ENCODE measurements at places on chromosomes 6 and 20.

DNA sequence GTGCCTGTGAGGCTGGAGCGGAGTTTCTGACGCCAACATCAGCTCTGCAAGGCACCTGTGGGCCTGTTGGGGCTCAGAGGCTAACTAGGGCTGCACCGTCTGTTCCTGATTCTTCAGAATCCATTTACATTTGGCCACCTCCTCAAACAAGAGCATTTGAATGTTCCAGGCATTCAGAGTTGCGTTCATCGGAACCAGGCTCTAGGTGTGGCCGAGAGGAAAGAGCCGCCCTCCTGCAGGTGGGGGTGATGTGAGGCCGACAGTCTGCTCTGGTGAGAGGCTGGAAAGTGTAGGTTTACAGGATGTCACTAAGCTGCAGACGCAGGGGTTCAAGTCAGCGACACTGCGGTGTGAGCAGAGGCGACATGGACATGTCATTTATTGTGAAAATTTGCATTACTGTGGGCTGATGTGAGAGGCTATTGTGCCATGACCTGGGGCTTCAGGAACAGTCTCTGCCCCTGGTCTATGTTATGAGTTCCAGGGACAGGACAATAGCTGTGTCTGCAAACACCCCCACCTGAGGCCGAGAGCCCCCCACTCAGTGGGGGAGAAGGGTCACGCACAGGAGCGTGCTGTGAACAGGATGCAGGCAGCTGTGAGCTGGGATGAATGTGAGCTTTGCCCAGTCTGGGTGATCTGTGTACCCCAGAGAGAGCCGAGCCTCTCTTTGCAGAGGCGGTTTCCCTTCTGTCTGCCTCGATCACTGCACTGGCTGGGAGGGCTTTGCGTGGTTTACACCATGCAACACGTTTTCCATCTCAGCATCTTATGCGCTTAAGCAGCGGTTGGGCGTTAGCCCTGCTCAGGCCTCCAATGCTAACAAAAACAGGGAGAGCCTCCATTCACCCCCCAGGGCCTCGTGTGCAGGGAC lies 21.1 kb downstream of the SLCO4A1 start:
- no peak for DNase-seq

GRCh38 chr6:81491454-81492101 lies 260.9 kb downstream of the TENT5A start:
- no peak for DNase-seq

DNA sequence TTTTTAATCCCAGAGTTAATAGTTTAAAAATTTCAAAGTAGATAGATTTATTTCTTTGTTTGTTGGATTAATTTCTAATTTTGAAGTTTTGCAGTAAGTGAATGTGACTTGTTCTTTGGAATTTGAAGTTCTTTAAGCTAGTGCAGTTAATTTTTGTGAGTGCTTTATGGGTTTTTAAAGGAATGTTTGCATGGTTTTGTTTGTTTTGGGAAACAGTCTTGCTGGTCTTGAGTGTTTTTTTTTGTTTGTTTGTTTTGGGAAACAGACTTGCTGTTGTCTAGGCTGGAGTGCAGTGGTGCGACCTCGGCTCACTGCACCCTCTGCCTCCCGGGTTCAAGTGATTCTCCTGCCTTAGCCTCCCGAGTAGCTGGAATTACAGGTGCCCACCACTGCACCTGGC lies 9.5 kb downstream of the PANK2 start:
- DNase-seq: no peak

DNA sequence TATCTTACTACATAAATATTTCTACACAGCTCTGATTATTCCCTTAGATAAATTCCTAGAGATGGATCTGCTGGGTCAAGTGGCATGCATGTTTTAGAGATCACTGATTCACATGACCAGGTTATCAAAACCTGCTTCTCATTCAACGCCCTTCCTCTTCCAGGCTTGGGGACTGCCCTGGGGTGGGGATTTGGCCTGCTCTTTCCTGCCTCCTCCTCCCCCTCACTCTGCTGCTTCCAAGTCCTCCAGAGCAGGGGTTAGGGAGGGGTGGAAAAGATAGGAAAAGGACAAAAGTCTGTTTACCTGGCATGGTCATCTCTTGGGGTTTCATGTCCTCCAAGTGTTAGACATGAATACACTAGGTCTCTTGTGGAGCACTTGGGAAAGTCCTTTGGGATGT lies 105.6 kb upstream of the GPR6 start:
- DNase-seq: no peak

GRCh38 chr20:38873050-38873581 lies 53.1 kb upstream of the FAM83D start:
- DNase-seq: no peak

DNA sequence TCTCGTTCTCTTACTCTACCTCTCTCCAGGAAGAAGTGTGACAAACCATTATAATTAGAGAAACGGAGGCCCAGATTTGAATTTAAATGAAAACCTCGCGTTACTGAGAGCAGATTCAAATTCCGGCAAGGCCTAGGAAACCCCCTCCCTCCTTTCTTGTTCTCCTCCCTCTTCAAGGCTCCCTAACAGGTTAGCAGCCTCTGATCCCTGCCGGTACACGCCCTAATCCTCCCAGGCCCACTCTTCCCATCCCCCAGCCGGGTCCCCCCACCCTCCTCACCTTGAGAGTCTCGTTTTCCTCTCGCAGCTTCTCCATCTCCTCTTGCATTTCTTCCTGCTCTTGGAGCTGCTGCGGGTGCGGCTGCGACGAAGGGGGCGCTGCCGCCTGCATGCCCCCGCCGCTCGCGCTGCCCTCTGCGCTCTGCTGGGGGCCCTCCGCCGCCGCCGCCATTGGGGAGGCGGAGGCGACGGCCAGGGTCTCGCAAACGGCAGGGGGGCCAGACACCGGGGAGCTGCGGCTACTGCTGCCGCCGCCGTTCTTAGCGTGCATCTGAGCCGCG lies 3.8 kb downstream of the MTCL3 start:
- DNase-seq: no peak

DNA sequence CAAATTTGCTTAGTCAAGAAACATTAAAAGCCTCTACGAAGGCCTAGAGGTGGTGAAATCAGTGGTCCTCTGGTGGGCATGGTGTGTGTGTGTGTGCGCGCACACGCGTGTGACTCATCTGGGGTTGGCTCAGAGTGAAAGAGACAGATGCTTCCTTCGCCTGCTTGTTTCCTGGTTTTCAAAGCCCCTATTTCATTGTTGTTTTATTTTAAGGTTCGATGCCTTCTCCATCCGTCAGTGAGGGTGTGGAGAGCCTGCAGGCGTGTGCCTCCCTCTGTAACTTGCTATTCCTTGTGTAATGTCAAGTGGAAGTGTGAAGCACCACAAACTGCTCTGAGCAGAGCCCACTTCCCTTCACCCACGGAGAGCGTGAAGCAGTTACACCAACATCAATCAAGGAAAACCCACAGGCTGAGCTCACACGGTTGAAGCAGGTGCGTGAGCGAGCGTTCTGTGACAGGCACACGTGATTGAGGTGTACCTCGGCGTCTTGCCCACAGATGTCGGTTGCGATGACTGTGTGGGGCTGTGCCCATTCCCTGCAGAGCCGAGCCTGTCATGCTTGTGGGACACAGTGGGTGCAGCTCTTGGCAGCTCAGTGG lies 233.9 kb downstream of the PRL start:
- no peak for DNase-seq

DNA sequence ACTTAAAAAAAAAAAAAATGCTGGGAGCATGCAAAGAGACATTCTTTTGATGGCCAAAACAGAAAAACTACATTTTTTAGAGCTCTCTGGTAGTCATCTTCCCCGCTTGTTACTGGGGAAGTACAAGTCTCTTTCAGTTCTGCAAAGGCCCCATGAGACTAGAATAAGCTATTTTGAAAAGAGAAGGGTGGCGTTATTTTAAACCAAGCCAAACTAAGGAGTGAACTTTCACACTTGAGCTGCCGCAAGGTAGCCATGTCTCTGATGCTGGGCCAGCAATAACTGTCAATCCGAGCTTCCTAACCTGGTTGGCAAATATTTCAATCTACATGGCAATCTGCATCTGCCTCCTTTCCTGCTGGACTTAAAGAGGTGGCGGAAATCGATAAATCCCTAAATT lies 96.7 kb downstream of the L3MBTL3 start:
- no peak for DNase-seq

- DNase-seq: no peak
These were observed 97.2 kb upstream of the SIRPG start for GRCh38 chr20:1754749-1755148.

DNA sequence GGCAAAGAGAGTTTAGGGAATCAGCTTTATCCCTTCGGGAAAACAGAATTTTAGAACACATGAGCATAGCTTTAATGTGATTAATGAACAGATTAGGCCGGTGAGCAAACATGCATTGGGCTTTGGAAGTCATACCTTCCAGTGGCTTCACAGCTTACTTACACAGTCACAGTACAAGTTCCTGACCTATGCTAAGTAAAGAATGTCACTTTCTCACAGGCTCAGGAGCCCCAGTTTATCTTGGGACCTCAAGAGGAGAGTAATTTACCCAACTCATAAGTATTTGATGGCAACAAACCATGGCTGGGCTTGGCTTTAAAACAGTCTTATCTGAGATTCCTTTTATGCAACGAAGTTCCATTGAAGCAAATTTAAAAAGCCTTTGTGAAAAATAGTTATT lies 195.9 kb downstream of the AKAP7 start:
- DNase-seq: no peak

DNA sequence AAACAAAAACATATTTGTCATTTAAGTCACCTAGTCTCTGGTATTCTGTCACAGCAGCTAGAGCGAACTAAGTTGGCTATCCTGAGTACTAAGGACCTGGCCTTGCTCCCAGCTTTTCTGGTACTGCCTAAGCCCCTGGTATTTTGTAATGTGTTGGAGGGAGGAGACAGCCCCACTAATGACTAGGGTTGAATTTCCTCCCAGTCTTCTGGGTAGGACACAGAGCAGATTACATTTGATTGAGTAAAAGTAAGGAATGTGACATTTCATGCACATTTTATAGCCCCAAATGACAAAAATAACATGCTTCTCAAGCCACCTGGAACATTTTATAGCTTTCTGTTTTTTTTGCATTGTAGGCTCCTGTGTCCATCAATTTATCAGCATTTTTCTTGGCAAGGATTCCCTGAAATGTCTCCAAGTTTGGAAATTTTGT lies 47.9 kb upstream of the DDR1 start:
- DNase-seq: no peak

- no peak for DNase-seq
These were observed 10.6 kb downstream of the MTCH1 start for GRCh38 chr6:36975231-36976006.

DNA sequence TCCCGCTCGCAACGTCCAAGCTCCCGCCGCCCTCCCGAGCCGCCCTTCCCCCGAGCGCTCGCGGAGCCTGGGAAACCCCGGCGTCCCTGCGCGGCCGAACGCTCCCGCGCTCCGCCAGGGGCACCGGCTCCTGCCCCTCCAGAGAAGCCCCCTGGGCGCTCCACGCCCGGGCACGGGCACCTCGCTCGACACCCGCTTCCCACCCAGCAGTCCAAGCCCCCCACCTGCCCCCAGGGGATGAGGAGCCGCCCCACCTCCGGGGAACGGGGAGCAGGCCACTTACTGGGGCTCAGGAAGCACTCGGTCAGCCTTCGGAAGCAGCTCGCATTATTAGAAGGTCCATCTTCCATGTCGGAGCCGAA lies 1.4 kb downstream of the PDE10A start:
- no peak for DNase-seq

GRCh38 chr20:60403105-60403741 lies 445.0 kb downstream of the CDH26 start:
- DNase-seq: no peak

GRCh38 chr20:41594514-41595322 lies 23.5 kb downstream of the CHD6 start:
- no peak for DNase-seq

- no peak for DNase-seq
These were observed 56.4 kb upstream of the VSTM2L start for GRCh38 chr20:37846573-37846972.

DNA sequence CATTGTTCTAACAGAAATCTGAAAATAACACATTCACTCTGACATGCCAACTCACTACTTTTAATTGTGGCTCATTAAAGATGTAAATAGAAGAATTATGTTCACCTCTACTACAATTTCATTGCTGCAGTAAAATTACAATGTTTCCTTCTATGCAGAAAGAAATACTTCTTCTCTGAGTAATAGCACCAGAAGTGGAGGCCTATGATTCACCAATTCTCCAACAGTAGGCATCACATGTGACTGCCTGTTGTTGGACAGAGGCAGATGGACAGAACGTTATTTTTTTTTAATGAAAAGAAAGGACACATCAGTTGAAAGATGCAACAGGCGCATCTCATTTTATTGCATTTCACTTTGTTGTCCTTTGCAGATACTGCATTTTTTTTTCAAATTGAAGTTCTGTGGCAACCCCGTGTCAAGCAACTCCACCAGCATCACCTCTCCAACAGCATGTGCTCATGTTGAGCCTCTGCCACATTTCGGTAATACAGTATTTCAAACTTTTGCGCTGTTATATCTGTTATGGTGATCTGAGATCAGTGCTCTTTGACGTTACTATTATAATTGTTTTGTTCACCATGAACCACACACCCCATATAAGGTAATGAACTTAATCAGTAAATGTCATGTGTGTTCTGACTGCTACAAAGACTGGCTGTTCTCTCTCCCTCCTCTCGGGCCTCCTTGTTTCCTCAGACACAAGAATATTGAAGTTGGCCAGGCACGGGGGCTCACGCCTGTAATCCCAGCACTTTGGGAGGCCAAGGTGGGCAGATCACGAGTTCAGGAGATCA lies 121.4 kb downstream of the ATXN1 start:
- peak; percentile 78 for DNase-seq

DNA sequence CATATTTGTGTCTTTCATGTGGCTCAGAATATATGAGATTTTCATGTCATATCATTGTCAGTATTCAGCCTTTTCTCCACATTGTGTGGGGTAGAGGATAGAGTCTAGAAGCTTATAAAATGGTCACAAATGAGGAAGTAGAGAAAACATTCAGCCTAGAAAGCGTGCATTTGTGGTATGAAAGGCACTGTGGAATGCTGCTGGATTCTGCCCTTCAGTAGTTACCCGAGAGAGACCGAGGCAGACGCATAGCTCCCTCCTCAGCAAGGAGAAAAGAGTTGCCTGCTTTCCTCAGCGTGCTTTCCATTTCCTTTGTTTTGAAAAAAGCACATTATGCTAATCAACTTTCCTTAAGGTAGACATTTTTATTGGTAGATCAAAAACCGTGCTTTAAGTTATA lies 28.7 kb downstream of the MYB start:
- DNase-seq: no peak

DNA sequence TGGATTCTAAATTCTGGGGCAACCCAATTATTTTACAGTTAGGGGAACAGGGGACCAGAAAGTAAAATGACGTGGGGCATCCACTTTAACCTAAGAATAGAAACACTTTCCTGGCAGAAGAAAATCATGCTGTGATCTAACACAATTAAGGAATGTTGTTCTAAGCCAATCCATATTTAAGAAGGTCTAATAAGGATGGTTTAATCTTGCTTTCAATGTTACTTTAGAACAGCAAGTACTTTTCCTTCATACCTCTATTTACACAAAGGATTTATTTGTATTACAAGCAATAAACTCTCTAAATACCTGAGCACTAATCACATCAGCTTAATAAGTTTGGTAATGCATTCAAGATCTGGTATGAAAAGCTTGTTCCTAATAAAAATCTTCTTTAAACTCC lies 32.4 kb downstream of the SLC2A12 start:
- DNase-seq: no peak
